Endodermal cell (in vitro differentiated cells): ENCODE measurements at places on chromosomes 3 and 15. TPM values are rescaled to one million over a fixed set of nuclear protein-coding genes. Genes with fewer than 3 reads are reported as not detected.

DNA sequence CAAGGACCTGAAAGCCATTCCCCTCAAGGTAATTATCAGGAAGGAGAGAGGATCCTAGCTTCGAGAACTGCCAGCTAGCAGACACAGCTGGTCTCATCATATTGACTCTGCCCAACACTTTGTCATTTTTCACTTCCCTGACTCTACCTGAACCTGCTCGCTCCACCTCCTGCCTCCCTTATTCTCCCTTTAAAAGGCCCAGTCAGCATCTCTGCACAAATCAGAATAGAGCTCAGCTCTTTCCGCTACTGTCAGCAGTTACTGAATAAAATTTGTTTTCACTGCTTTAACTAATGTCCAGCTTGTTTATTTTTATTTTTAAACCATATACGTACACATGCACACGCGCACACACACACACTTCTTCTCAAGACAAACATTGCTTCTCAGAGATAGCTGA lies 57.2 kb upstream of the MCF2L2 start:
- DNase-seq, result peak; percentile 13
- H3K4me1 ChIP-seq, result peaks cover 12% of the 10 kb centered on the region
- no peak overlapping the region for H3K4me3 ChIP-seq
- H3K27ac ChIP-seq, result no peak overlapping the region

GRCh38 chr15:66462627-66463026 lies 34.9 kb downstream of the SNAPC5 start:
- no peak overlapping the region for H3K4me3 ChIP-seq
- H3K27me3 ChIP-seq, result no peaks in the 10 kb centered on the region
- peaks cover 13% of the 10 kb centered on the region for H3K4me1 ChIP-seq
- DNase-seq, result no peak
- H3K27ac ChIP-seq, result no peak overlapping the region

- no peaks in the 10 kb centered on the region for H3K36me3 ChIP-seq
- H3K27ac ChIP-seq, result no peak within 1 kb of the TSS
- H3K4me1 ChIP-seq, result no peaks in the 10 kb centered on the region
- no peak within 1 kb of the TSS for H3K4me3 ChIP-seq
- peaks cover 6% of the 10 kb centered on the region for H3K27me3 ChIP-seq
Measured at GRCh38 chr3:16174389-16174788, at the start of gene GALNT15. GALNT15 (plus strand) TSS chr3:16174680; CDS start chr3:16175152, 472 bp downstream.

DNA sequence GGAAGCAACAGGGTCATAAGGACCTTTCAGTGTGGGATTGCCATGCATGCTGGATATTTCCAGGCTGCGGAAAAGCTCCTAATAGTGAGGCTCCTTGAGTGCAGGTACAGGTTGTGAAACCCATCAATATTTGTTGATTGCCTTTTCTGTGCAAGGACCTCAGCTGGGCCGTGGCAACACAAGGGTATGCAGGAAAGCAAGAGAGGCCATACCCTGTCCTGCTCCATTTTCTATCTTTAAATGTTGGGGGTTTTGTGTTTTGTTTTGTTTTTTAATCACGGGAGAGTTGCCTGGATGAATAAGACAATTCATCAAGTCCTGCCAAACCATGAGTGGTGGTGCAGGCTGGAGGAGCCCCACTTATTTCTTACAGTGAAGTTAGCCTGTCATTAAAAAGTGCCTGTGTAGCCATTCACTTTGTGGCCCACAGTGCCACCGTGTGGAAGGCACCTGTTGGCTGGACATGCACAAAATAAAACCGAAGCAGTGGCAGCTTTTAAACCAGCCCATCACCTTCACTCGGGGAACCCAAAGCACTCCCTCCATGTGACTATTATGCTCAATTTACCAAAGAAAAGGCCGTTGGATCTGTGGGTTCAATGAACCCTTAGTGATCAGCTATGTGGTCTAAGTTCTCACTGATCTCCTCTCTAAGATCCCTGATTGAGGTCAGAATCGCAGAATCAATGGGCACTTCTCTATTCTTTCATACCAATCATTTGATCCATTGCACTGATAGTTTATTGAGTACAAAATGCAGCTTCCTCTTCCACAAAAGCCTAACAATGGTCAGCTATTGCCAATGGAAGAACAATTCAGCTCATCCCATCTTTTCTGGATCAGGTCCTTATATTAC lies 42.2 kb downstream of the CLDN18 start:
- H3K27me3 ChIP-seq, result no peaks in the 10 kb centered on the region
- peaks cover 42% of the 10 kb centered on the region for H3K36me3 ChIP-seq
- DNase-seq, result peak; percentile 88
- no peak overlapping the region for H3K4me3 ChIP-seq
- peaks cover 12% of the 10 kb centered on the region for H3K4me1 ChIP-seq

- no peaks in the 10 kb centered on the region for H3K27me3 ChIP-seq
- H3K27ac ChIP-seq, result no peak overlapping the region
- no peak overlapping the region for H3K4me3 ChIP-seq
- no peak for DNase-seq
- H3K4me1 ChIP-seq, result peaks cover 12% of the 10 kb centered on the region
Measured at GRCh38 chr3:111311126-111311525, 230.9 kb upstream of the CD96 start.

DNA sequence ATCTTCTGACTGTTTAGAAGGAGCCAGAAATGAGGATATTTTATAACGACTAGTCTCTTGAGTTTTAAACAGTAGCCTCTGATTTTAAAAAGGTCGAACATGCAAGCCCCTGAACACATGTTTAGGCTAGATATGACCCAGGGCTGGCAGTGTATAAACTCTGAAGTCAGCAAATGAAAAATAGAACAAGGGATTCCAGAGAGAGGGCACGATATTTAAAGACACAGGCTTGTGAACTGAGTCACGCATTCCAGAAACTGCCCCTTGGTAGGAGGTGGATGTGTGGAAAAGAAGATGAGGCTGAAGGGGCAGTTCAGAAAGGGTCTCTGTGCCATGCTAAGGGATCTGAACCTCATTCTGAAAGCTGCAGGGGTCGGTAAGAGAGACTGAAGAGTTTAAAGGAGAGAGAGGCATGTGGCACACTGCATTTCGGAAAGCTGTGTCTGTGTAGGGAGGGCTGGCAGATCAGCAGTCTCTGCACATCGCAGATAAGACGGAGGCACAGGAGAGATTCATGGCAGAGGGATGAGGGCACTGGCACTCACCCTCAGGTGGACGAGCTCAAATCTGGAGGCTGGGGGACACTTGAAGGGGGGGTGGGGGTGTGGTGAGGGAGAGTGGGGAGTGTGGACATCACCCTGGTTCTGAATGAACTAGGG lies 22.1 kb downstream of the ST8SIA2 start:
- no peaks in the 10 kb centered on the region for H3K27me3 ChIP-seq
- peaks cover 8% of the 10 kb centered on the region for H3K4me1 ChIP-seq
- no peak overlapping the region for H3K4me3 ChIP-seq
- DNase-seq, result no peak
- no peak overlapping the region for H3K27ac ChIP-seq

DNA sequence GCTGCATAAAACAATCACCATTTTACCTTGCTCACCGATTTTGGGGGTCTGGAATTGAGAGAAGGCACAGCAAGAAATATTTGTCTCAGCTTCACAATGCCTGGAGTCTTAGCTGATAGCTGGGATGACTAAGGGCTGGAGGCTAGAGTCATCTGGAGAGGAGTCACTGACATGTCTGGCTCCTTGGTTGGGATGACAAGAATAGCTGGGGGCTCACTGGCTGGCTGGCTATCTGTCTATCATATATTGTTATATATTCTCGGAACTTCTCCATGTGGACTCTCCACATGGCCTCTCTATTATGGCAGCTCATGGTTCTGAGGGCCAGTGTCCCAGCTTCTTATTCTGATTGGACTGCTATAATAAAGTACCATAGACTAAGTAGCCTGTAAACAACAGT lies 20.0 kb upstream of the TRIM71 start:
- DNase-seq, result no peak
- H3K27me3 ChIP-seq, result no peaks in the 10 kb centered on the region
- H3K27ac ChIP-seq, result no peak overlapping the region
- no peak overlapping the region for H3K4me3 ChIP-seq

GRCh38 chr3:42504334-42505127 lies 2.1 kb downstream of the VIPR1 start:
- peak; percentile 44 for DNase-seq
- no peak overlapping the region for H3K27ac ChIP-seq
- H3K4me3 ChIP-seq, result no peak overlapping the region

- H3K4me1 ChIP-seq, result no peaks in the 10 kb centered on the region
- no peaks in the 10 kb centered on the region for H3K27me3 ChIP-seq
- DNase-seq, result peak; percentile 71
- H3K27ac ChIP-seq, result no peak overlapping the region
Measured at GRCh38 chr3:32897981-32898623, 53.3 kb upstream of the CCR4 start.

- no peak for DNase-seq
- H3K36me3 ChIP-seq, result peaks cover 25% of the 10 kb centered on the region
- H3K27ac ChIP-seq, result no peak overlapping the region
- no peak overlapping the region for H3K4me3 ChIP-seq
Measured at GRCh38 chr3:123611082-123611481, 26.2 kb upstream of the HACD2 start.

- no peak for DNase-seq
- H3K27me3 ChIP-seq, result no peaks in the 10 kb centered on the region
- no peak overlapping the region for H3K27ac ChIP-seq
- no peaks in the 10 kb centered on the region for H3K4me1 ChIP-seq
Measured at GRCh38 chr3:196454935-196455334, 22.7 kb upstream of the UBXN7 start.

QRICH1 gene
- 103 to 155 TPM (median 144 TPM) in 3 replicates for total RNA-seq

GOLGA6D gene
- total RNA-seq, result 0.21 to 0.24 TPM in 2 of 3 replicates, not detected in the other

GOLGA8H gene
- total RNA-seq, result 0.52 and 0.57 TPM in 2 replicates

CHCHD4 gene
- 14.4 to 21.7 TPM (median 20.5 TPM) in 3 replicates for total RNA-seq
